ENCODE measurements at places on chromosomes 2 and 18. TPM values are rescaled to one million over a fixed set of nuclear protein-coding genes. Genes with fewer than 3 reads are reported as not detected.

DNA sequence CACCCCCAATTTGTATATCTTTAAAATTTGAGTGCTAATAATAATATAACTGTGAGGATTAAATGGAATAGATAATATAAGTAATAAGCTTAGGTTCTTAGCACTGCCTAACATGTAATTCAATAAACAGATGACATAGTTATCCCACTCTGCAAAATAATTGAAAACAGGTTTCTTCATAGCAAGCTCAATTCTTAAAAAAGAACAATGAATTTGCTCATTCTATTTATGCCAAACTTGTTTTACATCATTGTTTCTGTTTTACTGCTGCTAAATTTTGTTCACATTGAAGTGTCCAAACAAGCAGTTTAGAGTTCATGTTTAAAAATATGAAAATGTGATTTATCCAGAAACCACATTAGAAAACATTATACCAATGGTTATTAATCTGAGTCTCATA is 217.0 kb downstream of the MBD5 start:
- no peak for DNase-seq

DNA sequence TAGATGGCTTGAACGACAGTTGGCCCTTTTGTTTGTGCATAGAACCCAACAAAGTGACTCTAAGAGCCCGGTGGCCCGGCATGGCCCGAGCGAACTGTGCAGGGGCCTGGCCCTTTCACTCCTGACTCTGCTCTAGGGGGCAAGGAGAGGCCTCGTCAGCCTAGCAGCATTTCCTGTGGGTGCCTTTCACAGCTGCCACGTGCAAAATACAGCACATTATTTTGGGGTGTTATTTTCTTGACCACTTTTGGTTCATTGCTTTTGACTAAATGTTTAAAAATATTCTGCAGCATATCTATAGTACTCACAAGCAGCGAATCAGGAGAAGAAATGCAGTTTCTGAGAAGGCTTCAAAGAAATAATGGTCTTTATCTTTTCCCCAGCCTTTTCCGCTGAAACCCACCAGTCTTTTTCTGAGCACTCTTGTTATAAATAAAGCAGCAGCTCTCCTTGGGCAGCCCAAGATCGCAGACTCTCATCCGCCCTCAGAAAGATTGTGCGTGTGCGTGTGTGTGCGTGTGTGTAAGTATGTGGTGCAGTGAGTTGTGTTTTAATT is 31.3 kb downstream of the DGKD start:
- DNase-seq = no peak

DNA sequence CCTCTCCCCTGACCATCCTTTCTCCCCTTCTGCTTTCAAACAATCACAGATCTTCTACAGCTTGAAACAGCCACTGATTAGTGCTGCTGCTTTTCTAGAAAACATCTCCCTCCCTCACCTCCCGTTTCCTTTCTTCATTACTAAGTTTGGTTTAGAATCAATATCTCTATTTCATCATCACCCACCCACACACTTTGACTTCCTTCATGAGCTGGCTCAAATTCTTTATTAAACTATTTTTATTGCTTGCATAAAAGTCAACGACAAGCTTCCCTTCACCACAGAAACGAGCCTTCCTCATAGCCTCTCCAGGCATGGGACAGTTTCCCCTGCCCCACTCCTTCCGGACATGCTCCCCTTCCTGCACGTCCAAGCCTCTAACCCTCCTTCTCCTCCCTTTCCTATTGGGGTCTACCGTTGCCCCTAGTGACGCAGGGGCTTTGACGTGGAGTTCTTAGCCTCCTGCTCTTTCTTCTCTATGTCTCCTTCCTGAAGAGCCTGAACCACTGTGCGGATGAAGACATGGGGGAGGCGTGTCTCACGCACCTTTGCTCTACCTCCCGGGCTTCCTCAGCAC is 172.0 kb downstream of the AFF3 start:
- no peak for DNase-seq

- DNase-seq = no peak
These were observed 73.6 kb upstream of the CYP1B1 start for GRCh38 chr2:38149531-38149930.

DNA sequence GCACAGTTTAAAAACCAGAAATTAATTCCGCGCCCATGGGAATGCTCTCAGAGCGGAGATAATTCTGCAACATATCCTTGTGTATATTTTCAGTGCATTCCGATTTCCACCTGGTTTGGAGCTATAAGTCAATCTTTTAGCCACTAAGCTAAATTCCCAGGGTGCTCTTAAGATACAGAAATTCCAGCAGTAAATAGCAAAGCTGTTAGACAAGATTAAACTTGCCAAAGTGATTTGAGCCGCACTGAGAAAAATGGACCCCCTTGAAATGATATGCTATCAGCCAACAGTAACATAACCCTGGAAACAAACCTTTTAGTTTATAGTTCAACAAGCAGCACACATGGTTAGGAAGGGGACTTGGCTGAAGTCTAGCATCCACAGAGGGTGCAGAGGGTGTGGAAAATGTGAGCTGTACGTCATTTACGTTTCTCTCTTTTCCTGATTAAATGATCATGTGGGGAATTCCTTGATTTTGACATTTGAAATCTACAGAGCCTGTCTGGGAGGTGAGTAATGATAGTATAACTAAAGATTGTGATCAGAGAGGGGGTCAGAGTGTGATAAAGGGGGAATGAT is 99.8 kb upstream of the COPS8 start:
- DNase-seq = no peak

- no peak for DNase-seq
These were observed 246.1 kb downstream of the BCL2 start for GRCh38 chr18:63073481-63073880.

GRCh38 chr2:135037831-135038230 is 9.4 kb downstream of the MAP3K19 start:
- no peak for DNase-seq

- DNase-seq = no peak
These were observed 28.9 kb downstream of the MGAT5 start for GRCh38 chr2:134282629-134283400.

DNA sequence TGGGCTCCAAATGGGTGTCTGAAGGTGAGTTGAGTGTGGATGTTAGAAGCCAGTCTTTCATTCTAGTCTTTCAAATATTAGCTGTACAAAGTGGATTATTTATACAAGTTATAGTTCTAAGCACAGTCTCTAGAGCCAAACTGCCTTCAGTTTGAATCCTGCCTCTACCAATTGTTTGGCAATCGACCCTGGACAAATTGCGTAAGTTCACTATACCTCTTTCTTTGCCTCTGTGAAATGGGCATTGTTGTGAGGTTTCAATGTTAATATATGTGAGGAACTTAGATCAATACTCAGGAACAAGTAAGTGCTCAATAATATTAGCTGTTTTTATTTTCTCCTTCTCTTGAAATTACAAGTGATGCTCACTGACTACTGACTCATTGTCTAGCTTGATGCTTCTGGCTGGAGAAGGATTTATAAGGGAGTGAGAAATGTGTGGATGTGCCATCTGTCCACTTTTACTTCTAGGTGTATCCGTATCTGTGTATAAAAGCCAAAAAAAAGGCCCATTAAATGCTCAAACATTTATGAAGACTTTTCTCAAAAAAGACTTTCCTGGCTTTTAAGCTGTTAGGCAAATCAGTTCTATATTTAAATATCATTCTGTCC is 48.1 kb upstream of the RAPH1 start:
- DNase-seq = no peak

DNA sequence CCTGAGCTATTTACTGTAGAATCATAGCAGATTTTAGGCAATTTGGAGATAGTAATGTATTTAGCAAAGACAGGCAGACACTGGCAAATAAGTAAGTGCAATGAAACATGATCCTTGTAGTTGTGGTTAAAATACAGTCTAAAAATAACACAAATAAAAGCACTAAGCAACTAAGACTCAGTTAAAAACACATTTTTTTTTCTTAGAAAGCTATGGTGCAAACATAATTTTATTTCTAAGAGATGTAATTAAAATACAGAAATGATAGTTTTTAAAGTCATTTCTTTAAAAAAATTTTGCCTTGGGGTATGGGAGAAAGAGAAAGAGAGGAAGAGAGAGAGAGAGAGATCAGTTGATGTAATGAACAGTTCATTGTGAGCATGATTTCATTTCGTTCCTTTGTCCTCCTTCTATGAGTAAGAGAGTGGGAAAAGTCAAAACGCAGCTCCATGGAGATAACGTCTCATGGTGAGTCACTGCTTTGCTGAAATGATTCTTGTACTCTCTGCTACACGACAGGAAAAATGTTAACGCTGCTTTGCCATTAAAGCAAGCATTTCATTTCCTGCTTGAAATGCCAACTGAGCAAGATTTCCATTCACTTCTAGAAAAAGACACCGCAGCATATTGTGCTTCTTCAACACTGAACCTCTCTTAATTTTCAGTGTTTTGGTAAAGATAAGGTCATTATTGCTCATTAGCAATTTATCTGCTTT is 61.3 kb upstream of the PGAP1 start:
- DNase-seq = peak; percentile 47

GRCh38 chr2:216118474-216118873 is 9.3 kb downstream of the XRCC5 start:
- DNase-seq = no peak

The CCDC68 gene
- total RNA-seq = not detected

The ALPG gene
- not detected for total RNA-seq

The GULP1 gene
- total RNA-seq = not detected

The SLC16A14 gene
- total RNA-seq = 0.58 TPM

The GKN2 gene
- not detected for total RNA-seq

Data from activated naive CD4-positive, alpha-beta T cell treated with anti-CD3 and anti-CD28 coated beads, Interleukin-2, amount 50 U/mL, for 72 hours (primary cell).